ENCODE measurements at places on chromosomes 7 and 10.

DNA sequence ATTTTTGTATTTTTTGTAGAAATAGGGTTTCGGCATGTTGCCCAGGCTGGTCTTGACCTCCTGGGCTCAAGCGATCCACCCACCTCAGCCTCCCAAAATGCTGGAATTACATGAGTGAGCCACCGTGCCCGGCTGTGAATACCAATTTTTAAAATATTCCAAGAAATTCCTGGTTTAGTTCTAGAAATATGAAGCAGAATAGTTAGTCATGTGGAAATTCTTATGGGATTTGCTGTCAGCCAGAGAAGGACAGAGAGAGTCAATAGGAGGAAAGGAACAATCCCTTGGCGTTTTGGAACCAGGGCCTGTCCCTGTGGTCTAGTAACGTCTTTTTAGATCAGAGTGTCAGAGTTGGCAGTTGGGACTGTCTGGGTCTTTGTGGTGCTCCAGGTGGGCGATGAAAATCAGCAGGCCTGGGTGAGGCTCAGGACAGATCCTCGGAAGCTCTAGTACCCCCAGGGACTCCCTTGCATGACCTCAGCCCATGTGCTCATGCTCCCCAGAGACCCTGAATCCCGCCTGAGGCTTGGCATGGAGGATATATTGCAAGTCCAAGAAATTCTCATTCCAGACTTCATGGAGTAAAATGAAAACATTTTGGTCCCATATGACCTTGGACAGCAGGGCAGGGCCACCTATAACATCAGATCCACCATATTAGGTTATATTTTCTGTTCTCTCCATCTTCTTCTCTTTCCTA is 7.8 kb downstream of the NODAL start:
- DNase-seq = no peak

GRCh38 chr10:116487522-116488430 is 58.0 kb upstream of the PNLIP start:
- DNase-seq = no peak

DNA sequence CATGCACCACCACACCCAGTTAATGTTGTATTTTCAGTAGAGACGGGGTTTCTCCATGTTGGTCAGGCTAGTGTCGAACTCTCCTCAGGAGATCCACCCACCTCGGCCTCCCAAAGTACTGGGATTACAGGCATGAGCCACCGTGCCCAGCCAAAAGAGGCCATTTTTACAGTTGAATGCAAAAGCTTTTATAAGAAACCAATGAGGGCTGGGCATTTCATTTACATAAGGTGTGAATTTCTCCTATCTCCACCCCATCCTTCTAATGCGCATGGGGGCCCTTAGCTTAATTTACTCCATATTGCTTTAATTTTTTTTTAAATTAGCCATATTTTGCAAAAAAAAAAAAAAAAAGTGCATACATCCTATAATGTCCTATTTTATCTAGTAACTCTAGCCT is 25.1 kb upstream of the EIF4H start:
- no peak for DNase-seq

DNA sequence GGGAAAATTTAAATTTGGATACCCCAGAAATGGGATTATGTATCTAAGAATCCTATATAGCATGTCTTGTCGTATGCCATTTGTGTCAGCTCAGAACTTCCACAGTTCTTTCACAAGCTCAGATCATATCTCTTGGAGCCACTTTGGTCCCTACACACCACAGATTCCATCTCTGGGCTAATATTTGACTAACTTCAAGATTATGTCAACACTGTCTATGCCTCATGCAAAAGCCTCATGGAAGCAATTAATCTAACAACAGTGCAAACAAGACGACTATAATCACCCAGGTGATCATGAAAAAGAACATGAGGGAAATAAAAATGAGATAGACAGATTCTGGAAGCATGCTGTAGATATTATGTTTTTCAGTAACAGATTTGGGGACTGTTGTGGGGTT is 189.1 kb downstream of the LRRTM3 start:
- DNase-seq = no peak

- no peak for DNase-seq
Measured at GRCh38 chr7:71488308-71488707, 356.4 kb downstream of the GALNT17 start.

GRCh38 chr7:55570218-55570873 is 2.0 kb downstream of the VOPP1 start:
- DNase-seq = no peak

DNA sequence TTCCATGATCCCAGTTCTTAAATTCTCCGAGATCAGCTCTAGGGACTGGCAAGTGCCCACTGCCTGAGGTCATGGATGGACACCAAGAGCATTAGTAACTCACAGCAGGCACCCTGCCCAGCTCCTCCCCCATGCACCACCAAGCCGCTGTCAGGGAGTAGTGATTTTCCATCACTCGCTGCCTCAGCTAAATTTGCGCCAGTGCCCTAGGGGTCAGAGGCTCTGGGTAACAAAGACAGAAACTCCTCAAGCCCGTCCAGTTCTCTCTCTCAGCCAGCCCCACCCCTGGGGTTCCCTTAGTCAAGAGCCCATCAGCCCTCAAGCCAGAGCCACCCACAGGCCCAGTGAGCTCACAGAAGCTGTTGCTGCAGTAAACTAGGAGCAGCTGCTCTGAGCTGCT is 30.0 kb downstream of the PAX2 start:
- no peak for DNase-seq

DNA sequence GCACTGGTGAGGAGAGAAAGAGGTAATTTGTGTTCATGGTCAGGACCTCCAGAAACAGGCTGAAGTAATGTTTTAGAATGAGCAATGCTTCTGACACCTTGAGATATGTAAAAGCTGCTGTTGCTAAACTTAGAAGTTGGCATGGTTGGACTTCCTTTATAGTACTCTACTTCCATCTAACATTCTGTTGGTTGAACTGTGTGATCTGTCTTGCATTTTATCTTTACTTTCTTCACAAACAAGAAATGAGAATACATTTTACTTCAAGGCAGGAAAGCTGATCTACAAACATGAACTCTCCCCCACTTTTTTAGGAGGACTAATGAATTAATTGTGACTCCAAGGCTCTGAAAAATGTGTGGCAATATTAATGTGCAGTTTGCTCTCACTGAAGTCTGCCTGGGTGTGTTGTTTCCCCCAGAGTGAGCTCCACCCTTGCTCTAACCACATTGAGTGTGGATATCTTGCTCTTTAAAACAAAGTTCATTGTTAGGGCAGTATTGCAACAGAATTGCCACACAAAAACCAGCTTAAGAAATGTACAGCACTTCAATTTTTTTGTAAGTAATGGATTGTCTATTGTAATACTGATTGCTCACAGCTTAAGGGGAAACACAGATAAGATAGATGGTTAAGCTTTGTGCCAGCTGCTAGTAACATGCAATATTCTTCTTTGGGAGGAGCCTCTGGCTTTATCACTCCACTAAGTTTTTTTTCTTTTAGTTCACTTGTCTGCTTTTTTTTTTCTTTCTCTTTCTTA is 69.0 kb downstream of the ADD3 start:
- DNase-seq = peak; percentile 67

DNA sequence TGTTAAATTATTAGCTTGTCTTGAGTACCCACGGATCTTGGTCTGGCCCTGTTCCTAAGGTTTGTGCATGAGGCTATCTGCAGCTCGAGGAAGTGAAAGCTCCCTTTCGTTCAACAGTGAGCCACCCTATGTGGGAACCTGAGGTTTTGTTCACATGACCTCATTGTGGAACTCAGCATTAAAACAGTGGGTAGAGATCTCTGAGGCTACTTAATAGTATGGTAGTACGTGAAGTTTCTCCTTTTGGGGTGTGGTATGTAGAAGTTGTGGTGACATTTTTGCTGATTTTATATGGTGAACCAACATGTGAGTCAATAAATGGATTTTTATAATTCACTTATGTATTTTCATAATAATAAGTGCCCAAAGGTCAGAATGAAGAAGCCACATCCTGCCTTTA is 252.7 kb upstream of the FERD3L start:
- no peak for DNase-seq

GRCh38 chr10:17685233-17685840 is 41.4 kb downstream of the STAM start:
- DNase-seq = no peak

DNA sequence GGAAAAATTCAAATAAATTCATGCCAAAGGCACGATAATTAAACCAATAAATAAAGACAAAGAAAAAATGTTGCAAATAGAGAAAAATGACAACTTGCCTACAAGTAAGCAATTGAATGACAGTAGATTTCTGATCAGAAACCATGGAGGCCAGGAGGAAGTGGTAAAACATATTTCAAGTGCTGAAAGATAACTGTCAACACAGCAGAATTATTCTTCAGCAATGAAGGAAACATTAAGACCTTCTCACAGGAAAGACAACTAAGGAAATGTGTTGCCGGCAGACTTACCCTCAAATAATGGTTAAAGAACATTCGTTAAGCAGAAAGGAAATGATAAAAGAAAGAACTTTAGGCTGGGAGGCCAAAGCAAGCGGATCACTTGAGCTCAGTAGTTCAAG is 30.4 kb downstream of the RUNDC3B start:
- no peak for DNase-seq

Measured in NCI-H460 (cell line).